G401 (cell line): ENCODE measurements at places on chromosomes 6 and 20. TPM values are rescaled to one million over a fixed set of nuclear protein-coding genes. Genes with fewer than 3 reads are reported as not detected.
A peak's percentile ranks its signal among the peaks of the same experiment; 100 is the strongest.

DNA sequence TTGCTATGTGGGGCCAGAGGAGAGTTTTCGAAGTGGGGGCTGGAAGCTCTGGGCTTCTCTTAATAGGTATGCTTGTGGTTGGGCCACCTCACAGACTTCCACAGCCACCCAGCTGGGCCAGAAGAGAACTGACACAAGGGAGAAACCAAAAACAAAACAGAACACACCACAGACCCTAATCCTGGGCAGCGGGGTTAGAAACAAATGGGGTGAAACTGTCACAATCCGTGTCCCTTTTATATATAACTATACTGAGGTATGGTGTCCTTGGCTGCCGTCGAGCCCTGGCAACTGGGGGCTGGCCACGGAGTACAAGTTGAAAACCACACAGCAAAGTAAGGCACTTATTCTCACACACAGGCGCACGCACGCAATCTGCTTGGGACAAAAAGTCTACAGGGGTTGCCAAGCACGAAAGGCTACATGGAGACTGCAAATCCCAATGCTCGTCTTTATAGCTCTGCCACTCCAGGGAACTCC lies 78.3 kb downstream of the TRAM2 start:
- DNase-seq: no peak

LRRC73 gene
- 0.03 TPM in 1 of 2 replicates, not detected in the other for total RNA-seq

RIPPLY2 gene
- total RNA-seq: not detected in 2 replicates

KIF6 gene
- total RNA-seq: 0.20 and 0.62 TPM in 2 replicates

- no peak for DNase-seq
Observed at GRCh38 chr6:130459316-130459715, 93.5 kb downstream of the TMEM200A start.

- DNase-seq: peak; percentile 75
Observed at GRCh38 chr6:15327271-15327670, 81.4 kb downstream of the JARID2 start.

DNA sequence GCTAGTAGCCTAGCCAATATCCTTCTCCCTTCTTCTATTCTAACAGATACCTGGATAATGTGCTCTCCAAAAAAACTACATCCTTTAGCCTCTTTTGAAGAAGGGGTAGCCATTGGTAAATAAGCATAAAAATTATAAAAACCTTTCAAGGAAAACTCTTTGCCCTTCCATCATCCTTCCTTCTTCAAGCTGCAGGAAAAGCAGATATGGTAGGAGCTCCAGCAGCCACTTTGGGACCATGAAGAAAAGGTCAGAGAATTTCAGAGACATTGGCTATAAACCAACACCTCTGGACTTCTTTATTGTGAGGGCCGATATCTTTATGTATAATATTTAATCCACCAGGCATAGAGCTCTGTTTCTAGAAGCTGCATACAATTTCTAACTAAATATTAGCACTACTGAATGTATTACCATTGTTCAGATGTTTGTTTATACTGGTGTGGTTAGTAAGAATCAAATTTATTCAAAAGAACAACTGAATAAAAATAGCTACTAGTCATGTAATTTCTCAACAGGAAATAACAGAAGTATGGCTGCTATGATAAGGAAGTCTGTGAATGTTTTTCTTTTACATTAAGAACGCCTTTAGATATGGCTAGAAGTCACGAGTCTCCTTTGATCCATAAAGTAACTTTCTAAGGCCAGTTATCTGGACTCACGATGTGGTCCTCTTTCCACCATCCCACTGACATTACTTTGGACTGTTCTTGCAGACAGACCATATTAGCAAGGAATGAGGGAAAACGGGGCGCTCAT lies 32.2 kb downstream of the MYLK4 start:
- no peak for DNase-seq

GRCh38 chr6:139374357-139375225 lies at the start of gene CITED2:
CITED2 (minus strand) TSS chr6:139374648; CDS start chr6:139373944, 704 bp downstream.
- peak; percentile 96 for DNase-seq

MATN4 gene
- not detected in 2 replicates for total RNA-seq

POPDC3 gene
- 36.4 and 37.8 TPM in 2 replicates for total RNA-seq

- DNase-seq: no peak
Observed at GRCh38 chr20:33301192-33301930, 18.3 kb downstream of the BPIFB1 start.

- peak; percentile 67 for DNase-seq
Observed at GRCh38 chr20:59752704-59753460, 148.5 kb downstream of the PHACTR3 start.

CLPSL2 gene
- not detected in 2 replicates for total RNA-seq

GRCh38 chr6:53263917-53264316 lies 84.8 kb downstream of the ELOVL5 start:
- peak; percentile 52 for DNase-seq

WFDC10B gene
- total RNA-seq: not detected in 2 replicates

EYS gene
- total RNA-seq: not detected in 2 replicates

DNA sequence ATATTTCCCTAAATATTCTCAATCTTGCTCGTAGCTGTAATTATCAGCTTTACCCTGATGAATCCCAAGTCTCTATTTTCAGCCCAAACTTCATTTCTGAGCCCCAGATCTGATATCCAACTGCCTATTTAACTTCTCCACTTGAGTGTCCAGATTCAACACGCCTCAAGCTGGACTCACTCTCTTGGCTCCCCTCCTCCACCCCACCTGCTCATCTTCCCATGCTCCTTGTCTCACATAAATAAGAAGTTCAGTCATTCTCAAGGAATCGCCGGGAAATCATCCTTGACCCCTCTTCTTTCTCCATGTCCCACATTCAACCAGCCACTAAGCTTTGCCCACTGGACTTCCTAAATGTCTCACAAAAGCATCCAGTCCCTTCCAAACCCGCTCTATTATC lies 89.9 kb upstream of the STMND1 start:
- no peak for DNase-seq

DNA sequence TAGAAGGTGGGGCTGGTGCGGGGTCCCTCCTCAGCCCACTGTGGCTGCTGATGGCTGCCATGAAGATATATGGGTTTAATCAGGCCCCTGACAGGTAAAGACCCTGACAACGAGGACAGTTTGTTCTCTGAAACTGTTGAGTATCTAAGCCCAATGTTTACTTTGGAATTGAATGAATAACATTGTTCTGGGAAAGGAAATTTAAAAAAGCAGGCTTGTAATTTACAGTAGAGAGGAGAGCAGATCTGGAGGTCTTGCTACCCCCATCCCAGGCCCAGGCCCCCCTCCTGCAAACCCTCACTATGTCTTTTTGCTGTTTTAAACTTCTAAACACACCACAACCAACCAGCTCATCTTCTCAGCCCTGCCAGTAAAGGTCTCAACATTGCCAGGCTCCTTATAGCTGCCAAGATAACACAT lies 171.3 kb downstream of the CDC5L start:
- no peak for DNase-seq
